H7 (cell line): ENCODE measurements at places on chromosomes 3 and 15.
A peak's percentile ranks its signal among the peaks of the same experiment; 100 is the strongest.

GRCh38 chr3:61155701-61156292 lies 95.5 kb downstream of the FHIT start:
- DNase-seq: no peak

GRCh38 chr3:86563400-86563970 lies 427.5 kb downstream of the VGLL3 start:
- peak; percentile 22 for DNase-seq

- no peak for DNase-seq
Measured at GRCh38 chr3:130725746-130726145, 20.9 kb downstream of the PIK3R4 start.

GRCh38 chr3:52798376-52798977 lies 3.9 kb downstream of the ITIH3 start:
- no peak for DNase-seq

GRCh38 chr3:31275038-31275572 lies 257.6 kb upstream of the STT3B start:
- no peak for DNase-seq

DNA sequence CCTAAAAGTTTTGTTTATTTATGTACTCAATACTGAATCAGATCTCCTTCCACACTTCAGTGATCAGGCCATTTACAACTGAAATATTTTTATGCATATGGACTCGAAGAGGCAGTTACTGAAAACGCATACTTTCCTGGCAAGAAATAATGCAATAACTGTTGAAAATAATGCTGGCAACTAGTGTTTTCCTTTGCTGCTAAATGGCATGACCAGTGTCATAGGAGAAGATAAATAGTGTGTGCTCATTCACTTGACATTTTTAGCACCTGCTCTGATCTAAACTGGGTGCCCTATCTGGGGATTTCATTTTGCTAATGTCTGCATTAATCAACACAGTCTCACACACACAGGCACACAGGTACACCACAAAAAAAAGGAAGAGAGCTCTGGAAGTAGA lies 695.2 kb downstream of the TUSC7 start:
- no peak for DNase-seq

- no peak for DNase-seq
Measured at GRCh38 chr3:197295871-197296270, 2.5 kb downstream of the DLG1 start.

DNA sequence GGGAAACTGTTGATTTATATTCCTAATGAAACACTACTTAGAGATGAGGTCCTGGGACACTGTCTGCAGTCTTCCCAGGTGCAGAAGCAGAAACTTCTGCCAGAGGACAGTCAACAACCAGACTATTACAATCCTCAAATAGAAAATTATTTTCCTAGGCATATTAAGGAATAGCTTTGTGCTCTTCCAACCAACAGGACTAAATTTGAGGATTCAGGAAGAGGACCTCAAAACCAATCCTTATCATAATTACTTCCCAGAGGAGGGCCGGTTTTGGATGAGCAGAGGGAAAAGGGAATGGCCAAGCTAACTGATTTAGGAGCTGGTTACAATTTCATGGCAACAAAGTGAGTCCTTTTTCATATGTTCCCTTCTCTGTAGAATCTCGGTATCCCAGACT lies 21.0 kb downstream of the ALDH1A2 start:
- DNase-seq: no peak

DNA sequence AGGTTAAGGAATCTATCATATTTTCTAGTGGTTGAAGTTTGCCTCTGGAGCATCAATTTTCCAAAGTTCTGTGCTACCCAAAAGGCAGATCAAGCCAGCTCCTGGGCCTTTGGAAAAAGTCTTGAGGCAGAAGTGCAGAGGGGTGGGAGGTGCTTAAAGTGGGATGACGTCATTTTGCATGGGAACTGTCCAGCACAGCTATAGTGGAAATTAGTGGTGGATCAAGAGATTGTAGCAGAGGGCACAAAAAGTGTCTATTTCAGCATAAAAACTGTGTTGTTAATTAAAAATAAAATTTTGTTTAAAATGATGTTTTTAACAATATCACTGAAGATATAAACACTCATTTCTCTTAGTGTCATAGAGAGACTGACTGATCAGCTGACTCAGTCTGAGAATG lies 221.9 kb downstream of the LRRN1 start:
- no peak for DNase-seq

GRCh38 chr3:39271363-39271914 lies 8.4 kb downstream of the CX3CR1 start:
- no peak for DNase-seq

DNA sequence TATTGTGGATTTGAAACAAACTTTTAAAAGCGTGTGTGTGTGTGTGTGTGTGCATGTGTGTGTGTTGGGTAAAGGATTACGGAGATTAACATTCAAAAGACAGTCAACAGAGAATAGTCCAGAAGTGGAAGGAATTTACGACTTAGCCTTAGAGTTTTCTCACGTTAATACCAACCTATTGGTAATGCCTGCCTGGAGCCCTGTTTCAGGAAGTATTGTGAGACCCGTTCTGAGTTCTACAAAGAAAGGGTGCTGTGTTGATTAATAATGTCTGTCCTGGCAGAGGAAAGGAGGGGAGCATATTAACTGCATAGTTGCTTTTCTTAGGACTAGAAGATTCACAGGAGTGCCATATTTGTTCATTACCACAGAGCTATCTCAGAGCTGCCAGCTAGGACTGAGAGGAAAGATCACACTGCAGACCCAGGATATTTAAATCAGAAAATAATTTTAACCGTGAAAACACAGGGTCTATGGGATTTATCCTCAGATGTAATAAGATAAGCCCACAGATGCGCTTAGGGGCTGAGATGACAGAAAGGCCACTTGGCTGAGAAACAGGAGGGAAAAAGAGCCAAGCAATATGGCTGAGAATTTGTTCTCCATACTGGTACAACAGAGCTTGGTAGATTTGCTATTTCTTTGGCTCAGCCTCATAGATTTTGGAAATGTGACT lies 40.5 kb upstream of the FRMD4B start:
- no peak for DNase-seq

DNA sequence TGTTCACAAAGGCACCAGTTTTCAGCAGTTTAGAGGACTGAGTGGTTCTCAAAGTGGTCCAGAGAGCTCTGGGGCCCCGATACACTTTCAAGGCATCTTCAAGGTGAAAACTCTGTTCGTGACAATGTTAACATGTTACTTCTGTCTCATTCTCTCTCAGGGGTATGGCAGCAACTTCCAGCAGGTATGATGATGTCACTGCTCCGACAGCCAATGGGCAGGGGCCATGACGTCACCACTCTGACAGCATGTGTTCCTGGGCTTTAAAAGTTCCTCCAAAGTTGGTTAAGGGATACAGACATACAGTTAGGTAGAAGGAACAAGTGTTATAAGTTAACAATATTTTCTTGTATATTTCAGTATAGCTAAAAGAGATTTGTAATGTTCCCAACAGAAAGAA lies 87.9 kb downstream of the KLF15 start:
- peak; percentile 49 for DNase-seq

GRCh38 chr15:33234020-33234461 lies 39.5 kb upstream of the FMN1 start:
- DNase-seq: no peak

- no peak for DNase-seq
Measured at GRCh38 chr3:27596334-27596841, 112.2 kb upstream of the SLC4A7 start.

- DNase-seq: no peak
Measured at GRCh38 chr15:46080016-46080415, 445.2 kb downstream of the SQOR start.

DNA sequence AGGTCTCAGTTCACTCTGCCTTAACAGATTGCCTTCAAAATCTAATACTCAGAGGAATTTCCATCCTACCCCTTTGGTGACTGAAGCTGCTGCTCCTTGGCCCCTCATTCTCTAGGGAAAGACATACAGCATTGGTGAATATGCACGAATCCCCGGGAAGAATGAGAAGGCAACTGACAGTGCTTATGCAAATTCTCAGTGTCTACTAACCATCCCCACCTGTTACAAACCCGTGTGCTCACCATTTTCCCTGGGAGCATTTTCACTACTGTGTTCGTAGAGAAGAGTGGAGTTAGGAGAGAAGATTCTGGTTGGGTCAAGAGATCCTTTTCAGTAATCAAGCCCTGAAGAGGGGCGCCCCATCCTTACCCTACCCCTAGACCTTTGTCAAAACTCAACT lies 37.7 kb downstream of the SYNM start:
- no peak for DNase-seq

DNA sequence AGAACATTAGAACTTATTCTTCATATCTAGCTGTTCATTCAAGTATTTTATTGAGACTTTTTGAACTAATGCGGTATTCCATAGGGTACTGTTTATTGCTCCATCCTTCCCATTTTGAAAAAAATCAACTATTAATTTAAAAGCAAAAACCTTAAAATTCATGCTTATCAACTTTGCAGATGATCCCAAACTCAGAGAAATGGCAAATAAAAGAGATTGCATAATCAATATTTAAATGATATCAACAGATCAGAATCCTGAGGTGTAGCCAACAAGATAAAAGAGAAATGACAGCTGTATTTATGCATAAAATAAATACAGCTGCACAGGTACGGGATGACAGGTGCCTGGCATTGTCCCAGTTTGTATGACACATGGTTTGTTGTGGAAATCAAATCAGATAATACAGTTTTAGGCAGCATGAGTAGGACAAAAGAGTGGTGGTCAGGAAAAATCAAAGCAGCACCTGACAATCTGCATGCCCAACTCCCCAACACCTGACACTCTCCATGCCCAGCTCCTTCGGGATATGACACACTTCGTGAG lies 42.4 kb upstream of the CMTM8 start:
- DNase-seq: no peak

DNA sequence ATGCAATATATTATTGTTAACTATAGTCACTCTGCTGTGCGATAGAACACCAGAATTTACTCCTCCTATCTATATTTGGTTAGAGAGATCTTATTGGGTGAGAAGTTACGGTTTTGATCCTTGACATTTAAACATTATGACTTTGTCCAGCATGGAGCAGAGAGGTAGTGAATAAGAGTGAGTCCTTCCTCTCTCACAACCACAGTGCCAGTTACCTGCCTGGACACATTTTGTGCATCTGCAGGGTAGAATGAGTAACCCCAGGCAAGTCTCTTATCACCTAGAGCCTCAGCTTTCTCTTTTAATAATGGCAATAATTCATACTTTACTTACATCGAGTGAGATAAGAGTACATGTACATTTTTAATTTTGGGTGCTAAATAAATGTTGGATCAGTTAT lies 24.1 kb downstream of the KAT2B start:
- no peak for DNase-seq

DNA sequence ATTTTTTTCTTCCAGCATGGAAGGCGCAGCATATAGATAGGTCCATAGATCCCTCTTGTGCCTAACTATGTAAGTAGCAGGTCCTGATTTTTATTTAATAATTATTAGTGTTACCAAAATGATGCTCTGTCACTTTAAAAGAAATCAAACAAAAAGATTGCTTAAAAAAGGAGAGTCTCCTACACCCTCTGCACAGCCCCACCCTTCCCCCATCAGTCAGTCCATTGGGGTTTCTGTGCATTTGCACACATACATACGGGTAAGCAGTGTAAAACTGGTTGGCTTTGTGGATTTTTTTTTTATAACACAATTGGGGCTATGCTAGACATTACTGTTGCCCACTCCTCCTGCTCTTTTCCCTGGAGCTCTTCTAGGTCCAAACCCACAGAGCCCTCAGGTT lies 7.0 kb upstream of the RPP14 start:
- DNase-seq: no peak

- no peak for DNase-seq
Measured at GRCh38 chr15:46735115-46735514, 982.2 kb upstream of the SEMA6D start.

DNA sequence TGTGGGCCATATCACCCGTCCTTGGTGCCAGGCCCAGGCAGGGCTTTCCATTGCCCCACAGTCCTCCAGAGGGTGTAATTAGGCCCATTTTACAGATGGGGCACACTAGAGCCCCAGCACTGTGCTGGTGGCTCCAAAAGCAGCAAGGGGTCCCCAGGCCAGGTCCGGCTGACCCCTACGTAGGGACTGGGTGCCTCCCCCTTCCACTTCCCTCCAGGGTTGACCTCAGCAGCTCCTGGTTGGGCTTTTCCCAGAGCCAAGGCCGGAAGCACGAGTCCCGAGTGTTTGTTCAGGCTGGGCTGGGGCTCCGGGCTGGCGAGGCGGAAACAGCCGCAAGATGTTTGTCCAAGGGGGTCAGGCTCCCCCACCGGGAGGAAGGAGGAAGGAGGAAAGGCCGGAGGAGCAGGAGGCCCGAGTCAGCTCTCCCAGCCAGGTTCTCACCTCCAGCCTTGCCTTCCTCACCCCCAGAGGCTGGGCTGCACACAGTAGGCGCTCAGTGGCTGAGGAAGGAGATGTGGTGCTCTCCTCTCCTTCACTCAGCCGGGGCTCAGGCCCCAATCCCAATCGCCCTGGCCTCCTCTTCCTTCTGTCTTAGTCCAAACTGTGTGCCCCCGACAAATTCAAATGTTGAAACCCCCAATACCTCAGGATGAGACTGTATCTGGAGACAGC lies 17.1 kb upstream of the PLXND1 start:
- DNase-seq: peak; percentile 75

- no peak for DNase-seq
Measured at GRCh38 chr15:101242160-101242998, 9.5 kb downstream of the CHSY1 start.
